ENCODE measurements at places on chromosomes 5 and 9.
A peak's percentile ranks its signal among the peaks of the same experiment; 100 is the strongest.

DNA sequence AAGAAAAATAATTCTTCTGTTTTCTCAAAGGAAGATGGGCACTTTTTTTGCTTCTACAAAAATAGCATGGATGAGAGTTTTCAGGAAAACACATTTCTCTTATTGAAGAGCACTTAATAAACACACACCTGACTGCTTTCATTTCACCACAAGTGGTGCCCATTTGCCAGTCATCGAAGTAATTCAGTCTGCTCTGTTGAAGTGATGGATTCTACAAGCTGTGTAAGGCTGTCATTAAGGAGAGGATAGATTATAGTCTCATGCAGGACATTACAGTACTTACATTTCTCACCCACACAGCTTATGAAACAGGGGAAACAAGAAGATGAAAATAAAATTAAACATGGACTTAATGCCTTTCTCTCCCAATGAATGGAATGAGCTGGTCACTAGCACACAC is 165.2 kb downstream of the NR2F1-AS1 start:
- no peak overlapping the region for H3K4me3 ChIP-seq
- no peak for DNase-seq
- no peak overlapping the region for H3K27ac ChIP-seq
- no peaks in the 10 kb centered on the region for H3K36me3 ChIP-seq

GRCh38 chr9:17401858-17402257 is 177.0 kb upstream of the SH3GL2 start:
- no peak overlapping the region for H3K27ac ChIP-seq
- H3K4me3 ChIP-seq = no peak overlapping the region
- no peaks in the 10 kb centered on the region for H3K36me3 ChIP-seq
- DNase-seq = no peak
- no peaks in the 10 kb centered on the region for H3K27me3 ChIP-seq
- H3K4me1 ChIP-seq = no peaks in the 10 kb centered on the region

GRCh38 chr5:10534561-10535530 is 29.0 kb upstream of the ANKRD33B start:
- no peaks in the 10 kb centered on the region for H3K36me3 ChIP-seq
- H3K4me1 ChIP-seq = peaks cover 12% of the 10 kb centered on the region
- no peak for DNase-seq
- H3K27ac ChIP-seq = no peak overlapping the region

DNA sequence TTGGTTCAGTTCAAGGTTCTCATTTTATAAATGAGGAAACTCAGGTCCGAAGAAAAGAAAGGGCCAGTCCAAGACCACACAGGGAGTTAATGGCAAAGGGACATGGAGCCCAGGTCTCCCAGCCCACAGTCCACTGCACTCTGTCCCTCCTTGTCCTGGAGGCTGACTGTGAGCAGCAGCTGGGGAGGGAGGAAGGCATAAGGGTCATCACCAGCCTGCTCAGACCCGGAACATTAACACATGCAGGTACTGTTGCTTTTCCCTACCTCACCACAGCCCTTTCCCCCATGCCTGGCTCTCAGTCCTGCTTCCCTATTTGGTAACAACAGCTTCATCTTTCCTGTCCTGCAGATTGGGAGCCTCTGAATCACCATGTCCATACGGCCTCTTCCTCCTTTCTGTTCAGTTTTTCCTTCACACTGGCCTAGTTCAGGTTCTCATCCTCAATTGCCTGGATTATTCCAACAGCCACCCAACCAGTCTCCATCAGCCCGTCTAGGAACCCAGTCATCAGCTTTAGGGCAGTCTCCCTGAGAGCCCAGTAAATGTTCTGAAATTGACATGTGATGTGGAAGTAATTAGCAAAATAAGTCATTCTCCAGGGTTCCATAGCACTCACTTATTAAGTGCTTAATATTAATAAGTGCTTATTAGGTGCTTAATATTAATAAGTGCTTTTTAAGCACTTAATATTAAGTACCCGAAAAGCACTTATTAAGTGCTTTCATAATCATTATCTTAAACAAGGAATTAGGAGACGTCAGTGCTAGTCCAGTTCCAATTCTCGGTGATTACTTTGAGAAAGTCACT is 4.3 kb downstream of the GPX3 start:
- H3K36me3 ChIP-seq = peaks cover 27% of the 10 kb centered on the region
- no peak for DNase-seq
- H3K27ac ChIP-seq = no peak overlapping the region
- H3K4me1 ChIP-seq = no peaks in the 10 kb centered on the region

DNA sequence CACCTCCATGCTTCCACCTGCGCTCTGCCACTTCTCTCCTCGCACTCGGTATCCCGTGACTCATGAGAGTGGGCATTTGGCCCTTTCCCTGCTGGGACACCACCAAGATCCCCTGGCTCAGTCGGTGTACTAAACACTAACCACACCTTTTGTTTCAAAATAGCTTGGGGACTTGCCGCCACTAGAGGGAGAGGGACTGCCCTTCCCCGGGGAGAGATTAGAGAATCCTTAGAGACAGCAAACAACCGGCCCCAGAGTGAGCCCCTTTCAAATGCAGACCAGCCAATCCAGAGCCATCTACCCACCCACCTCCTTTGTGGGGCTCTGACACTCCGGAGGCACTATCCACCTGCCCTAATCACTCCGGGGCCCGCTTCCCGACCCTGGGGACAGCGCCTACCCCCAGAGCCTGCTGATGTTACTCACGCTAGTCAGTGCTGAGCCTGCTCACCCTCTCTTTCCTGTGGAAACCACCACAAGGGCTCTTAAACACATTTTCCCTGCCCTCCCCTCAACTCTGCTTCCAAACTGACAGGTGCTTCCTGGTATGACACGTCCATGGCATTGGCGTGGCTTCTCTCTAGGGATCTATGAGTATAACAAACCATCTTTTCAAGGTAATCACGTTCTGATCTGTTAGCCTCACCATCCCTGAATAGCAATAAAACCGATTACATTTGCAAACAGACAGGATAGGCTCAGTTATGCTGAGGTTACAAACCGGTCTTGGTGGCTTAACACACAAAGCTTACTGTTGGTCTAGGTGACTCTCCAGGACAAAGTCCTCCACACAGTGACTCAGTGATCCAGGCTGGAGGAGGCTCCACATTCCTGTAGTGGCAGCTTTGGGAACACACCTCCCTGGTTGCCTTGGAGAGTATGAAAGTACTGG is 180.1 kb upstream of the MVB12B start:
- H3K27me3 ChIP-seq = no peaks in the 10 kb centered on the region
- no peak for DNase-seq
- H3K4me1 ChIP-seq = peaks cover 3% of the 10 kb centered on the region
- no peak overlapping the region for H3K27ac ChIP-seq
- H3K4me3 ChIP-seq = no peak overlapping the region
- no peaks in the 10 kb centered on the region for H3K36me3 ChIP-seq

GRCh38 chr5:180297587-180298282 is 5.9 kb upstream of the MAPK9 start:
- H3K36me3 ChIP-seq = no peaks in the 10 kb centered on the region
- no peak overlapping the region for H3K4me3 ChIP-seq
- peaks cover 23% of the 10 kb centered on the region for H3K4me1 ChIP-seq
- DNase-seq = no peak
- no peaks in the 10 kb centered on the region for H3K27me3 ChIP-seq
- no peak overlapping the region for H3K27ac ChIP-seq

DNA sequence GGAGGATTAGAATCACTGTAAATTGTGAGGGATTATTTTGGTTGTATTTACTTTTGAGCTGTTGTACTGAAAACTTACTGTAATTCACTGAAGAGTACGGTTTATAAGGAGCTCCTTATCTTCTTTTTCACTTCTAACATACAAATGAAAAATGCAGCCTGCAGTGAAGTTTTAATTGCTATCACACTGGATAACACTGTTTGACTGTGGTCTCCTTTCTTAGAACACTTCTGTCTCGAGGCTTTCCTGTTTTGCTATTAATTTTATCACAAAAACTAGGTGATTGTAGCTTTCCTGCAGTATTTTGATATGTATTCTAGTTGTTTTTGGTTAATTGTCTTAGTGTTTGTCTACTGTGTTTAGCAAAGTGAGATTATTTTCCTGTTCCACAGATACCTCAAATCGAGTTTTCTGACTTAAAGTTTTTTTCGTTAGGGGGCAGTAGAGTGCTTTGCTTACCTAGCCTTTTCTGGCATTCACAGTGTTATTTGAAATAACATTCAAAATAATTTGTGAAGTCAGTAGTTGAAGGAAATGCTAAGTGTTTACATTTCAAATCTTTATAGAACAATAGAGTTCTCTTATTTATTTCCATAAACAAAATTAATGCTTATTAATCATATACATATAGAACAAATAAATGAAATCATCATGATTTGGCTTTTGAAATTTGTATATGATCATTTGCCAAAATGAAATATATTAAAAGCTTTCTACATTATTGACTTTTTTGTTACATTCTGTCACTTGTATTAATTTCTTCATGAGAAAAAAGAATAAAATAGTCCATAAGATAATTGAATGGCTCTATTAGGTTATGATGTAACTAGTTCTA is 52.9 kb downstream of the COMMD10 start:
- no peak overlapping the region for H3K27ac ChIP-seq
- H3K4me1 ChIP-seq = peaks cover 2% of the 10 kb centered on the region
- no peak for DNase-seq
- no peaks in the 10 kb centered on the region for H3K27me3 ChIP-seq
- no peak overlapping the region for H3K4me3 ChIP-seq

- H3K4me3 ChIP-seq = no peak overlapping the region
- H3K36me3 ChIP-seq = no peaks in the 10 kb centered on the region
- H3K27me3 ChIP-seq = no peaks in the 10 kb centered on the region
- no peak overlapping the region for H3K27ac ChIP-seq
- H3K4me1 ChIP-seq = no peaks in the 10 kb centered on the region
- DNase-seq = no peak
Observed at GRCh38 chr5:73393611-73394489, 54.7 kb downstream of the FOXD1 start.

- H3K4me1 ChIP-seq = no peaks in the 10 kb centered on the region
- H3K27me3 ChIP-seq = no peaks in the 10 kb centered on the region
- no peak for DNase-seq
- H3K36me3 ChIP-seq = no peaks in the 10 kb centered on the region
- H3K27ac ChIP-seq = no peak overlapping the region
- H3K4me3 ChIP-seq = no peak overlapping the region
Observed at GRCh38 chr9:109190151-109190550, 23.1 kb upstream of the FRRS1L start.

DNA sequence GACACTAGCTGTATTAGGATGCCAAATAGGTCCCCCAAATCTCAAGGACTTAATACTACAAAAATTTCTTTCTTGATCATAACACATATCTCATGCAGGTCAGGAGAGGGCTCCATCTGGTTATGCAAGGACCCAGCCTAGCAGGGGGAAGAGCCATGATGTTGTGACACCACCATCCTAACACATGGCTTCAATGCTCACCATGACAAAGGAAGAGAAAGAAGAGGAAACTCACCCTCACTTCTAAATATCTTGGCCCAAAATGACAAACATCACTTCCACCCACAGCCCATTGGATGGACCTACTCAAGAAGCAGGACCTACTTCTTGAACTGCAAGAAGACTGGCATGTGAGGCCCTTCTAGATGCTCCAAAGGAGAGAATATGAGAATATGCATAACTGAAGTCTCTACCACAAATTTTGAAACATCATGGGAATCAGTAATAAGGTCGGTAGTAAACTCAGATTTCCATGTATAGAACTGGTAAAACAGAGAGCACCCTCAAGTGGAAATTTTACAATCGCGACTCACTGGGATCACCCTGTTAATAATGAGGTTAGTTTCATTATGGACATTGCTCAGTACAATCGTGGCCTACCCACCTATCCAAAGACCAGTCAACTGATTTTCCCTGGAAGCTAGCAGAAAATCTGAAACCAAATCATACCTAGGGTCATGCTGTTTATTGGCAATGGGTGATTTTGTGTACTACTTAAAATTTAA is 308.2 kb downstream of the ACTL7B start:
- no peaks in the 10 kb centered on the region for H3K27me3 ChIP-seq
- no peak overlapping the region for H3K27ac ChIP-seq
- DNase-seq = no peak
- H3K4me1 ChIP-seq = no peaks in the 10 kb centered on the region
- H3K4me3 ChIP-seq = no peak overlapping the region

GRCh38 chr5:37940931-37941623 is 101.2 kb upstream of the GDNF start:
- H3K36me3 ChIP-seq = no peaks in the 10 kb centered on the region
- no peak overlapping the region for H3K4me3 ChIP-seq
- no peak for DNase-seq

DNA sequence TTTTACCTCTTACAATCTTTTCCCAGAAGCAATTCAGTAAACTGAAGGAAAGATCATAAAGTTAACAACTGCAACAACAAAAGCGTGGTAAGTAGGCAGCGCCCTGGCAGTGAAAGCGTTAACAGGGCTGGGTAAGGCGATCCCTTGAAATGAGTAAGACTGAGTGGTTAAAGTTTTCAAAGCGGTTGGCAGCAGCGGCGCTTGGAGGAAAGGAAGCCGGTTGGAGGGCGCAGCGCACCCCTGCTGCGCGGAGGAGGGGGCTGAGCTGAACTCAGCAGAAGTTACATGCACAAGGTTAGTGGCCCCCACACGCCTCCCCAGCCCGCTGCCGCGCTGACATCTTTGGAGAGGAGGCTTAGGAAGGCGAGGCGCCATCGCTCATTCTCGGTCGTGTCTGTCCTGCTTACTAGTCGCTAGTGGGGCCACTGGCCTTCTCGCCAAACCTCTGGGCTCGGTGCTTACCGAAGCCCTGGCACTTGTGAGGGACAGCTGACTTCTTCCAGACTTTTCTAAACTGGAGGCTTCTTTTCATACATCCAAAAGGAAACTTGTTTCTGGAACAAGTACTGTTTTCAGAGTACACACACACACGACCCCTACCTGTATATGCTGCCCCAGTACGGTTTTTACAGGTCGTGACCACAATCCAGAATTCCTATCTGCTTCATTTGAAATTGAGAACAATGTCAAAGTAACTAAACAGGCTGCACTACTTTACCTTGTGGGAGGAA is at the start of gene SH3RF2:
Gene SH3RF2 (plus strand): TSS at position 178 of the 731 bp plus-strand sequence. CDS start 1,351 bp downstream, outside the sequence.
- no peak within 1 kb of the TSS for H3K4me3 ChIP-seq
- peak; percentile 0 for DNase-seq
- H3K36me3 ChIP-seq = no peaks in the 10 kb centered on the region
- H3K4me1 ChIP-seq = no peaks in the 10 kb centered on the region

GRCh38 chr5:65366655-65367054 is 115.1 kb downstream of the ADAMTS6 start:
- H3K4me1 ChIP-seq = no peaks in the 10 kb centered on the region
- no peak for DNase-seq
- peaks cover 2% of the 10 kb centered on the region for H3K27me3 ChIP-seq
- H3K36me3 ChIP-seq = no peaks in the 10 kb centered on the region

DNA sequence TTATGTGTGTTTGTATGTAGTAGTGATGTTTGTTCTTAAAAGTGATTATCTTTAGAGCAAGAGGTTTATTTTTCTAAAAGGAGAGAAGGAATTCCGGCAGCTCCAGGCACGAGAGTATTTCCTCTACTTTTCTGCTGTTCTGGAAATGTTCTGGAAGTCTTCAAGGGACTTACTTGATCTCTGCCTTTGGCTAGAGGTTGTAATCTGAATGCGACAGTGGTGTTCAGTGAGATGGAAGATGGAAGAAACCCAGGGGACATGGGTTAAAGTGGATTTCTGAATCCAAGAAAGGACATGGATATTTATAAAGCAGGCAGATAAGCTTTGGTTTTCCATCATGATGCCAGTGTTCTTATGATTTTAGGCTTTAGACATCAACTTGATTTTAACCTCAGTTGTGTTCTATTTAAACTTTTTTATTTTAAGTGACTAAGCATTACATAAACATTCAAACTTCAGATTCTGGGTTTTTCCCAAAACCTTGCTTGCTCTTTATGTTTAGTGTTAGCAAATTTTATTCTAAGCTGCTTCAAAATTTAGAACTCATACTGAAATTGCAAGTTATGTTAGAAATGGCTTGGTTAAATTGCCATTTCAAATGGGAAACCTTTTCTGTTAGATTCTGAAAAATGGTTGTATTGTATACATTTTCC is 3.6 kb downstream of the GPR21 start:
- no peak for DNase-seq
- H3K4me3 ChIP-seq = no peak overlapping the region
- peaks cover 2% of the 10 kb centered on the region for H3K36me3 ChIP-seq
- H3K27ac ChIP-seq = no peak overlapping the region
